Progenitor cell of endocrine pancreas (in vitro differentiated cells): ENCODE measurements at places on chromosomes 7 and 10. TPM values are rescaled to one million over a fixed set of nuclear protein-coding genes. Genes with fewer than 3 reads are reported as not detected.

SLC16A9 gene
- total RNA-seq = 11.6 and 13.7 TPM in 2 replicates

FKBP6 gene
- total RNA-seq = not detected in 2 replicates

STOX1 gene
- 7.8 and 8.0 TPM in 2 replicates for total RNA-seq

NUPR2 gene
- total RNA-seq = not detected in 2 replicates

PLPP4 gene
- total RNA-seq = not detected in 2 replicates

DNA sequence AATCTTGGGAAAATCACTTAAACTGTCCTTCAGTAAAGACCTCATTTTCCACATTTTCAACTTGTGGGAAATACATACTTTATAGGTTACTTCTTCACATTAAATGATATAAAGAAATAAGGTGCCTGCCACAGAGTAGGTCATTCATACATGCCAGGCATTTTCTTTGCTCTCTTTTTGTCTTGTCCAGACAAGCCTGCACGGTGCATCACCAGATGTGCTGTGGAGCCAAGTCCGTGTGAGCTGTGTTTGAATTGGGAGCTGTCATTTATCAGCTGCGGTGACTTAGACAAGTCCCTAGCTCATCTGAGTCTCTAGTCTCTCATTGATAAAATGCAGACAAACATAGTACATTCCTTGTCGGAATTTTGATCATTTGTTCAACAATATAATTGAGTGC lies 432.9 kb downstream of the SORCS3 start:
- no peaks in the 10 kb centered on the region for H3K36me3 ChIP-seq
- DNase-seq = no peak
- H3K27me3 ChIP-seq = peaks cover 5% of the 10 kb centered on the region
- no peak overlapping the region for H3K4me3 ChIP-seq
- H3K4me1 ChIP-seq = no peaks in the 10 kb centered on the region
- no peak overlapping the region for H3K27ac ChIP-seq

DNA sequence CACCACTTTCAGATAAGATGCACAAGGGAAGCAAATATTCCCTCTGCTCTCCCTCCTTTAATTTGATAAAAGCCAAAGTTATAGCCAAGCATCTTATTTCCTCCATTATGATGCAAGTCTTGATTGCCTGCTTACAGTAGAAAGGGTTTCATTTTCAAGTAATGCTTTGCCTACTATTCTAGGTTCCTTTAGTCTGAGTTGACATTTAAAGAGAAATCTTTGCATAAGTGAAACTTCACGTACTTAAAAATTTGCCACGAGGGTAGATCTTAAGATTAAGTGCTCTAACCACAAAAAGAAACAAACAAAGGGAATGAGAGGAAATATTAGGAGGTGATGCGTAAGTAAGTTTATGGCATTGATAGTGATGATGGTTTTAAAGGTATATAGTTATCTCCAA lies 78.1 kb upstream of the VWDE start:
- no peak for DNase-seq
- H3K4me3 ChIP-seq = no peak overlapping the region
- H3K27me3 ChIP-seq = no peaks in the 10 kb centered on the region
- H3K36me3 ChIP-seq = no peaks in the 10 kb centered on the region
- no peak overlapping the region for H3K27ac ChIP-seq
- H3K4me1 ChIP-seq = no peaks in the 10 kb centered on the region

DNA sequence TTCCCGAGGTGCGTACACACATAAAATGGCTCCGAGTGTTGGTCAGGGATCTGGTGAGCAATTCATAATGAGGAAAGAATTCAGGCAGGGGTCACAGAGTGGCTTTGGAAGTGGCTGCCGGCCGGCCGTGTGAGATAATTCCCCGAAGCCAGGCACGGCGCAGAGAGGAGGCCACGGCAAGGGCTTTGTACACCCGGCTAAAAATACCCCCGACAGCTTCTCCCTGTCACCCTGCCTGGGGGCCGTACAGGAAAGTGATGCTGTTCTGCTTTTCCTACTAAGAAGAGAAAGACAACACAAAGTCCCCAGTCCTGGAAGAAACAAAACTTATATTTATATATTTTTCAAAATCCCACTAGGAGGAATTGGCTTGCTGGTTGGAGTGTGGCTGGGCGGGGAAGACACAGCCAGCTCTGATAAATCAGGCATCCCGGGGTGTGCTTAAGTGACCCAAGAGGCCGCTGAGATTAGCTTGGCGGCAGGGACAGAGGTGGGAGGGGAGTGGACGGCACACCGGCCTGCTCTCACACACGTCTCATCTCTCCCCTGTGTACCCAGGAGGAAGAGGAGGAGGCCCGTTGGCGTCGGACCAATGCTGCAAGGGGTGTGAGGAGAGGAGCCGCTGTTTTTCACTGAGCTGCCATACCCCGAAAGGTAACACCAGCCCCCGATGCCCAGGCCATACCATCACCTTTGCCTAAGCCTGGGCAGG lies 70.5 kb downstream of the ZMIZ1 start:
- peaks cover 48% of the 10 kb centered on the region for H3K4me1 ChIP-seq
- H3K27me3 ChIP-seq = no peaks in the 10 kb centered on the region
- no peak overlapping the region for H3K4me3 ChIP-seq
- no peak for DNase-seq
- peak overlapping the region; percentile 92 for H3K27ac ChIP-seq

GRCh38 chr7:5381071-5381772 lies 42.4 kb downstream of the TNRC18 start:
- no peak overlapping the region for H3K4me3 ChIP-seq
- H3K36me3 ChIP-seq = peaks cover 7% of the 10 kb centered on the region
- H3K4me1 ChIP-seq = peaks cover 16% of the 10 kb centered on the region
- H3K27me3 ChIP-seq = no peaks in the 10 kb centered on the region

DNA sequence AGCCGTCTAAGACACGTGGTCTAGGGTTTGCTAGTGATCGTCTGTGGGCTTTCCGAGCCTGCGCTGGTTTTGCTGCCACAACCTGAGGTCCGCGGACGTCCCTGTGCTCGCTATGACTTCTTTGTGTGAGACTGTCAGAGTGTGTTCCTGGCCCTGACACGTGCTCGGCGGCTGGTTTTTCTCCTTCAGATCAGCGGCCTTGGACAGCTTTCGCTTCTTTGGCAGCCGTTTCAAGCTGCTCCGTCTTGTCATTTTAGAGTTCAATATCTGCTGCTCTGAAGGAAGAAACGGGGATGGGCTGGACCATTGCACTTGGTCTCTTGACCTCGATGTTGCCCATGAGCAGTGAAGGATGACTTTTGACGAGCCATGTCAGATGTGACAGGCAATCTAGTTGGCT lies 147.3 kb downstream of the MGMT start:
- no peaks in the 10 kb centered on the region for H3K36me3 ChIP-seq
- no peak for DNase-seq
- no peaks in the 10 kb centered on the region for H3K27me3 ChIP-seq
- no peak overlapping the region for H3K27ac ChIP-seq
- H3K4me1 ChIP-seq = peaks cover 3% of the 10 kb centered on the region

- H3K4me3 ChIP-seq = no peak overlapping the region
- no peak for DNase-seq
- no peaks in the 10 kb centered on the region for H3K36me3 ChIP-seq
- H3K4me1 ChIP-seq = no peaks in the 10 kb centered on the region
- no peaks in the 10 kb centered on the region for H3K27me3 ChIP-seq
Observed at GRCh38 chr10:87670586-87670985, 10.9 kb downstream of the PAPSS2 start.

- H3K4me3 ChIP-seq = no peak overlapping the region
- H3K27ac ChIP-seq = no peak overlapping the region
- no peak for DNase-seq
- H3K4me1 ChIP-seq = peaks cover 3% of the 10 kb centered on the region
- no peaks in the 10 kb centered on the region for H3K27me3 ChIP-seq
- H3K36me3 ChIP-seq = no peaks in the 10 kb centered on the region
Observed at GRCh38 chr10:108385963-108386362, 1221.5 kb upstream of the SORCS1 start.

- peaks cover 1% of the 10 kb centered on the region for H3K36me3 ChIP-seq
- peak overlapping the region; percentile 93 for H3K4me3 ChIP-seq
- peak; percentile 16 for DNase-seq
- peak overlapping the region; percentile 94 for H3K27ac ChIP-seq
- H3K27me3 ChIP-seq = peaks cover 3% of the 10 kb centered on the region
- H3K4me1 ChIP-seq = peaks cover 14% of the 10 kb centered on the region
Observed at GRCh38 chr10:58335306-58336005, 650 bp downstream of the UBE2D1 start.

- H3K36me3 ChIP-seq = peaks cover 6% of the 10 kb centered on the region
- H3K27ac ChIP-seq = peak overlapping the region; percentile 54
- no peak overlapping the region for H3K4me3 ChIP-seq
- DNase-seq = no peak
- H3K4me1 ChIP-seq = no peaks in the 10 kb centered on the region
- H3K27me3 ChIP-seq = no peaks in the 10 kb centered on the region
Observed at GRCh38 chr7:43785420-43785819, 26.9 kb downstream of the BLVRA start.

DNA sequence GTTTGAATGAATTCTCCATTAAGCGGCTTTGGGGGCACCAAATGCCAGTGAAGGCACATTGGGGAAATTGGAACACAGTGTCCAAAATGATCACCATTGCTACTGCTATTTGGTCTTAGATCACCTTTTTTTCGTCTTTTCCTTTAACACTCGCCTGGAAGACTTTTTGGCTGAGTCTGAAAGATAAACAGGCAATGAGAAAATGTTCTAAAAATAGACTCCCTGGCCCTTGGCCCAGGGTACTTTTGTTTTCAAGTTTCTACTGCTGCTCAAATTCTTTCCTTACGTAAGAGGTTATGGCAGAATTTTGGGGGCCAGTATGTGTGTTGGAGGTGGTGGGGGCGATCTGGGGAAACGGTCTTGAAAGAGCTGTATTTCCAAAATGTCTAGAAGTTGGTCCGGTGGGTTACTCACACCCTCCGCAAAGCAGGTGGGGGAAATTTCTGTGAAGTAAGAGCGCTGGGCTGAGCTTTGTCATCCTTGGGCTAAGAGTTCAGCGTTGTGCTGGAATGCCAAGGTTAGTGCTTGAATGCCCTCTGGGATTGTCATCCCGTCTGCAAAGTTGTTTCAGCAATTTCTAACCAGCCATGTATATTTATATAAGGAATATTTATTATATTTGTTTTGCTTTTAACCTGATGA lies 1.3 kb upstream of the ITPRIP start:
- DNase-seq = no peak
- H3K27me3 ChIP-seq = peaks cover 25% of the 10 kb centered on the region
- no peak overlapping the region for H3K27ac ChIP-seq
- no peaks in the 10 kb centered on the region for H3K36me3 ChIP-seq
- H3K4me1 ChIP-seq = peaks cover 15% of the 10 kb centered on the region

DNA sequence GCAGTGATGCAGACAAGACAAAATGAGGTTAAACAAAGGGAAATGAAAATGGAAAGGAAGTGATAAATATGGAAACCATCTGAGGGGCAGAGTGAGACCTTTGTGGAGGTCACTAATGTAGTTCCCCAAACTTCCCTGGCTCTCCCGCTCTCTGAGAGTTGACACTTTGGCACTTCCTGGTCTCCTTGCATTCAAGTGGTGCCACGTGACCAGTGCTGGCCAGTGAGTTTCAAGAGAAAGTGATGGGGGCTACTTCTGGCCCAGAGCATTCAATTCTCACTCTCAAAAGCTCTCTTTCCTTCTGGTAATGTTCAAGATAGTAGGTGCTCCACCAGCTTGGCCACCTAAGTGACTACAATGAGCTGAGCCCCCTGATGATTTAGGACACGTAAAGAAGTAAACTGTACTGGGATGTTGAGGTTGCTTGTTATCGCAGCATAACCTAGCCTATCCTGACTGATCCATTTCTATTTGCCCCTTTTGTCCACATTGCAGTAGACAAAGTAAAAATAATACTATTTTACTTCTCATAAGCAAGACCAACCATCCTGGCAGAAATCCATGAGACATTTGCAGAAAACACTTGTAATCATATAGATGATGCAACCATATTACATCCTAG lies 242.0 kb upstream of the YAE1 start:
- H3K36me3 ChIP-seq = no peaks in the 10 kb centered on the region
- no peak overlapping the region for H3K4me3 ChIP-seq
- no peak for DNase-seq
- H3K27ac ChIP-seq = no peak overlapping the region
- peaks cover 1% of the 10 kb centered on the region for H3K4me1 ChIP-seq

GRCh38 chr10:106387063-106387462 lies 777.4 kb downstream of the SORCS1 start:
- no peak for DNase-seq
- H3K4me3 ChIP-seq = no peak overlapping the region
- no peak overlapping the region for H3K27ac ChIP-seq
- H3K27me3 ChIP-seq = no peaks in the 10 kb centered on the region

DNA sequence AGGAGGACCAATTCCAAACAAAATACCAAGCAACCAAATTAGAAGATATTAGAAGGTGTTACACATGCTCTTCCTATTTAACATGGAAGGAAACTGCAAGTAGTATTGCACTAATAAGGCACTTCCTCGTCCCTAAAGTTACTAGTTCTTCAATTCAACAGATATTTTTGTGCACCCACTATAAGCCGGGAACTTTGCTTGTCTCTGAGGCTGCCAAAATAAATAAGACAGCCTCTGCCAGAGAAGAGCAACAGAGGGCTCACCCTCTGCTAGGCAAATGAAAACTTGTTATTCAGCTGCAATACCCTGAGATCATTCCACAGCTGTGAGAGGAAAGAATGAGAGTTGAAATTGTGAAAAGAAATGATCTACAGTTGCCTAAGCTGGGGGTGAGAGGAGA lies 37.4 kb upstream of the GSAP start:
- peaks cover 4% of the 10 kb centered on the region for H3K4me1 ChIP-seq
- peaks cover 4% of the 10 kb centered on the region for H3K27me3 ChIP-seq
- H3K36me3 ChIP-seq = no peaks in the 10 kb centered on the region
- no peak overlapping the region for H3K27ac ChIP-seq
- no peak for DNase-seq
- no peak overlapping the region for H3K4me3 ChIP-seq

DNA sequence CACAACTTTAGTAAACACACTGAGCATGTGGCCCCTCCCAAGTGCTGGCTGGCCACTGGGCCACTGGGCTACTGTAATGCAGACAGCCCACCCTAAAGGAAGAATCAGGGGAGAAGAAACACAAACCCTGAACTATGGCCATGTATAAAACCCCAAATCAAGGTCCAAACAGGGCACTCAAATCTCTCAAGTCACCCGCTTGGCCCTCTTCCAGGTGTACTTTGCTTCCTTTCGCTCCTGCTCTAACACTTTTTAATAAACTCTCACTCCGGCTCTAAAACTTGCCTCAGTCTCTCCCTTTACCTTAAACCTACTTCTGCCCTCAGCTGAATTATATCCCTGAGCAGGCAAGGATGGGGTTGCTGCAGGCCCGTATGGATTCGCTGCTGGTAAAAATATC lies 72.6 kb downstream of the TPK1 start:
- no peak for DNase-seq
- H3K36me3 ChIP-seq = no peaks in the 10 kb centered on the region
- H3K4me1 ChIP-seq = no peaks in the 10 kb centered on the region
- no peak overlapping the region for H3K4me3 ChIP-seq
- no peaks in the 10 kb centered on the region for H3K27me3 ChIP-seq
- no peak overlapping the region for H3K27ac ChIP-seq

DNA sequence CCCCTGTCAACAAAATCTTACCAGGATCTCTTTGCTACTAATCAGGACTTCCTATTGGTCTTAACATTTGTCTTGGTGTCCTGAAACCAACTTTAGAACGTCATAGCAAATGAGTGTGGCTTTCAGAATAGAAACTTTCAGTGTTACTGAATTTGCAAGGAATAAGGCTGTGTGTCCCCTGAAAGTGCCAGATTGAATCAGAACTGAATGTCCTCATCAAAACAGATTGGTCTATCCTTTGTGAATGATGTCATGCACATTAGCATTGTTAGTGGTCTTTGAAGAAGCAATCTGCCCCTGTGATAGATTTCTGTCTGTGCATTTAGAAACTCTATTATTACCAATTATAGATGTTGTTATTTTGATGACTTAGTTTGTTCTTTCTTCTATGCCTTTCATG lies 119.9 kb downstream of the AGMO start:
- H3K4me1 ChIP-seq = no peaks in the 10 kb centered on the region
- H3K27ac ChIP-seq = no peak overlapping the region
- no peak for DNase-seq
- no peak overlapping the region for H3K4me3 ChIP-seq
- H3K36me3 ChIP-seq = no peaks in the 10 kb centered on the region
